Stimulated activated CD4-positive, alpha-beta T cell treated with anti-CD3 and anti-CD28 coated beads, Interleukin-2, amount 100 ng/mL, for 4 hours (primary cell): ENCODE measurements at places on chromosomes 5 and 9.

DNA sequence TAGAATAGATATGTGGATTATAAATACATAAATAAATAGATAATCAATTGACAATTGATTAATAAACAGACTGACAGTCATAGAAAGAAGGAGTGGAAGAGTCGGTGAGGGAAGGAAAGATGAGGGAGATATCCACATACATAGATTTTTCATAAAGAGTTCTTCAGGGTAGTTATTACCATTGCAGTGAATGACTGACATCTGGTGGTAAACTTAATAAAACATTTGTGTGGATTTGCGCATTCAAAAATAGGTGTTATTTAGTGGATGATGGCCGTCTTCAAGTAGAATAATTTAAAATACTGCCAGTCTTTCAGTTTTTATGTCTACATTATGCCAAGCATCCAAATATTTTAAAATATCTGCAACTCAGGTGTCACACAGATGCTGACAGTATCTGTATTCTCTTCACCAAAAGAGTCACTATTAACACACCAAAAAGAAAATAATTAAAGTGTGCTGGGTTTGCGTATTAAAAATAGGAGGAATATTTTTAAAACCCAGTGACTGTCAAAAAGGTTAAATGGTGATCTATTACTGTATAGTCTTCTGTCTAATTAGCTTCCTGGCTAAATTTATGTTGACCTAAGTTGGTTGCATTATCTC lies 78.8 kb downstream of the GIN1 start:
- no peak for DNase-seq

- DNase-seq: no peak
These were observed 84.6 kb downstream of the SLC44A1 start for GRCh38 chr9:105328872-105329718.

- no peak for DNase-seq
These were observed 1.8 kb downstream of the SQSTM1 start for GRCh38 chr5:179822444-179822990.

DNA sequence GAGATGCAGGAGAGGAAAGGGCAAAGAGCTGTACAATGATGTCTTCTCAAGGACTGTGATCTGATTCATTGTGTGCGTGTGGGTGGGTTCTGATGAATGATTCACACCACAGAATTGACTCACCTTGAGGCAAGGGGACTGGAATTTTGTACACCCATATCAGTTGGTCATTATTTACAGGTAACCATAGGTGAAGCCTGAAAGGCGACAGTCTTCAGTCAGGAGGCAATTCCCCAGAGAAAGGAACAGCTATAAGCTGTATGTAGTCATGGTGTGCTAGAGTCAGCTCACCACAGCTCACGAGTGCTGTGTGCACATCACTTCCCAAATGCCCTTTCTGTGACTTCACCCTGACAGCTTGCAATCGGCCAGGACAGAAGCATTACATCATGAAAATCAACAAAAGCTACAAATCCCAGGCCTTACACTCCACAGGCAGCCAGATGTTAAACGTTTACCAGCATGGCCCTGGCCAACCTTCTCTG lies 87.6 kb upstream of the RPS23 start:
- DNase-seq: peak; percentile 33

- DNase-seq: no peak
These were observed 15.2 kb downstream of the RAPGEF1 start for GRCh38 chr9:131724683-131725082.

DNA sequence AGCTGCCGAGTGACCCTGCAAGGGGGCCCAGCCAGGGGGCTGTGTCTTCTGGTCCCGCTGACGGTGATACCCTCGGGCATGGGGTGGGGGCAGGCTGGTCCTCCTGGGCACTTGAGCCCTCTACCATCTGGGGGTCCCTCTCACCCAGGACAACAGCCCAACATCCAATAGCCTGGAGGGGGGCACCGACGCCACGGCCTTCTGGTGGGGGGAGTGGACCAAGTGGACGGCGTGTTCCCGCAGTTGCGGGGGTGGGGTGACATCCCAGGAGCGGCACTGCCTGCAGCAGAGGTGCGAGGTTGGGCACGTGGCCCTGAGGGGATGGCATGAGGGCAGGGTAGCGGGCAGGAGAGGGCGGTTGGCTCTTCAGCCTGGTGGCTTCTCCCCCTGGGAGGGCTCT lies 2.8 kb downstream of the ADAMTSL2 start:
- DNase-seq: no peak

DNA sequence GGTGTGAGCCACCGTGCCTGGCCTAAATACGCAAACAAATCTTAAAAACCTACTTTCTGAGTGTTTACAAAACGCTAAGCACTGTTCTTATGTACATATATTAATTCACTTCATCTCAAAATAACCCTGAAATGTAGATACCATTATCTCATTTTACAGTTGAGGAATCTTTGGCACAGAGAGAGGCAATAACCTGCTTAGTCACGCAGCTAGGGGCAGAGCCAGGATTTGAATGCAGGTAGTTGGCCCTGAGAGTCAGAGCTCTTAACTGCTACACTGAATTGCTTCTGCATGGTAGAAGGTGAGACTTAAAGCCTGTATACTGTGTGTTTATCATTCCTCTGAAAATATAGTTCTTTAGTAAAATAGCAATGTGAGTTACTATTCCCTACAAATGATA lies 21.9 kb downstream of the ARHGEF37 start:
- DNase-seq: no peak

GRCh38 chr9:133051966-133052539 lies 9.7 kb upstream of the CEL start:
- no peak for DNase-seq

DNA sequence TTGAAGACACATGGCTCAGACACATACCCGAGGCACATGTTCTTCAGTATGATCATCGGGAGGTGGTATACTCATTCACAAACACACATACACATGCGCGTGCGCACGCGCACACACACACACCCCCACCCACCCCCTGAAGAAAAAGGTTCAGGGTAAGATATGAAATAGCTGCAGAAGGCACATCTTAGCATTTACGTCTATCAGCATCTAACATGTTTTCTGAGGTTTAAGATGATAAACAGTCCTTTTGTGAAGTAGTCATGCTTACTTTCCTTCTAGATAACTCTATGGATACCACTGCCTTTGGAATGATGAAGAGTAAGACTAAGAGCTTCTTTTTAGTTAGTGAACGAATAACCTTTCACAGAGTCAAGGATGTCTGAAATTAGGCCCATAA lies 105.1 kb upstream of the GNA14 start:
- DNase-seq: no peak

DNA sequence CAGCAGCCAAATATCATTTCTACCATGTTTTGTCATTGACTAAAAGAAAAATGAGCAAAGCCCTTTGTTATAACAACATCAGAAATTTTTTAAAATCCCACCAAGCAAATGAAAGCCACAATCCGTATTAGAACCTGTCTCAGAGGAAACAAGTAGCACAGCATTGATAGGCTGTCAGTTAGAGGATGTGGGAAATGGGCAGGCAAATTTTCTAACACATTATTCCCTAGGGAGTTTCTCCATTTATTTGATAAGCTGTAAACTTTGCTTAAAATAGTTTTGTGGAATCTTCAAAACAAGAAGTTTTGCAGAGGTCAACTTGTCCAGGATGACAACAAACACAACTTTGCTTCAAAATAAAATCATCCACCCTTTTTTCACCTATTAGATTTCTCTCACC lies 53.6 kb upstream of the APC start:
- no peak for DNase-seq

- DNase-seq: no peak
These were observed 132.1 kb downstream of the PALM2AKAP2 start for GRCh38 chr9:109912082-109912582.

GRCh38 chr5:124956471-124957029 lies 210.1 kb upstream of the ZNF608 start:
- no peak for DNase-seq

GRCh38 chr5:67771221-67771620 lies 444.3 kb upstream of the PIK3R1 start:
- DNase-seq: no peak

DNA sequence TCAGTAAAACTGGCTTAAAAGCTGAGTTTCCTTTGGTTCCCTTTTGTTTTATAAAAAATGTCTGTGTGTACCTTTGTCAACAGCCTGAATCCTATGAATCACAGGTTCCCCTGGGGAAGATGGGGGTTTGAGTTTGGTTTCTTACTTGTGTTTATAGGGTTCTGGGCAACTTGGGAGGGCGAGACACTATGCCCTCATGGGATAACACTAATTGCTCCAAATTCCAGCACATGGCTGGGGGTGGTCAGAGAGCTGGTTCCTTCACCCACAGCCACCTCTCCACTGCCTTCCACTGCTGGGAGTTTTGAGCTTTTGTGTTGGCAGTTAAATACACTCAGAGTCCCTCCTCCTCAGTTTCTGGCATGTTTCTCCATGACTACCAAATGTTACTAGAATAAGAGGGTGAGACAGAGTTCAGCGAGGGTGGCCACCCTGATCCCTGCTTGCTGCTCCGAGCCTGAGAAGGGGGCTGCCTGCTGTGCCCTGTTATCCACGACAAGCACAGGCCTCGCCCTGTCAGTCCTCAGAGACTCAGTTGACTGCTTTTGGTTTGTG lies 83.0 kb upstream of the EPB41L4B start:
- no peak for DNase-seq

DNA sequence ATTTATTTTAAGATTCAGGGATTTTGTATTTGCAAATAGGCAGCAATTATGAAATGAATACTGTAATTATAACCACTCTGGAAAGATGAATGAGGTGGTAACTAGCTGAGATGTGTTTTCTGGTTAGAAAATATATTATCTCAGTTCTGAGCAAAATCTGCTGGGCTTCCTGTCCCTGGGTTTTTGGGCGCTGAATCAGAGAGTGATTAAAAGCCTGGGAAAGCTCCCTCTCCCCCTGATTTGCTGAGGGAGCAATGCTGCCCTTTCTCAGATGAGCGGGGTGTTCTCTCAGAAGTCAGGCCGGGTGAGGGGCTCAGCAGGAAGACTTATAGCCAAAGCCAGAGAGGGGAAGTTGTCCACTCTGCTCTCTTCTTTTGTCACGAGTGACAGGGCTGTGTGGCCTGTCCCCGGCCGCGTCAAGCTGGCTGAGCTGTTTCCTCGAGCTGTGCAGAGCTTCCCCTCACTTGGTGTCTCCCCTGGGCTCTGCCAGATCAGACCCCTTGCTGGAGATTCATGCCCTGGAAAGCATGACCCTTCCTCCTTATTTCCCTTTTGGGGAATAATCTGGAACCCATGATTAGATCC lies 39.8 kb upstream of the PITX1 start:
- DNase-seq: no peak

- DNase-seq: no peak
These were observed 38.2 kb downstream of the MPDZ start for GRCh38 chr9:13241283-13241682.

GRCh38 chr5:135487839-135488514 lies 35.8 kb upstream of the TIFAB start:
- DNase-seq: no peak

DNA sequence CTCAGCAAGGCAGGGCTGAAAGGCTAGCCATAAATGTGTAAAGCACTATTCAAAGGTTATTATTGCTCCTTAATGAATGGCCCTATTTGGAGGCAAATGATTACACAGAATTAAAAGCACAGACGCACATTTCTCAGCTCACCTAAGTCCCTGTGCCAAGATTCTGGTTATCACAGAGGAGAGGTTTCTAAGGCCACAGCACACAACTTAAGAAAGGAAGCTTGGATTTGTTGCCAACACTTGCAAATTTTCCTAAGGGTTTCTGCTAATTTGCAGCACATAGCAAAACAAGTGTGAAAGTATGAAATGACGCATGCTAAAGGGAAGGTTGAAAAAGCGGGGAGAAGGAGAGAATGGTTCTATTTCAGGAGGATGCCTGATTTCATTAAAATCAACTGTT lies 834.1 kb upstream of the C9orf72 start:
- DNase-seq: no peak

- DNase-seq: no peak
These were observed 141.9 kb downstream of the ACTBL2 start for GRCh38 chr5:57340681-57341080.

DNA sequence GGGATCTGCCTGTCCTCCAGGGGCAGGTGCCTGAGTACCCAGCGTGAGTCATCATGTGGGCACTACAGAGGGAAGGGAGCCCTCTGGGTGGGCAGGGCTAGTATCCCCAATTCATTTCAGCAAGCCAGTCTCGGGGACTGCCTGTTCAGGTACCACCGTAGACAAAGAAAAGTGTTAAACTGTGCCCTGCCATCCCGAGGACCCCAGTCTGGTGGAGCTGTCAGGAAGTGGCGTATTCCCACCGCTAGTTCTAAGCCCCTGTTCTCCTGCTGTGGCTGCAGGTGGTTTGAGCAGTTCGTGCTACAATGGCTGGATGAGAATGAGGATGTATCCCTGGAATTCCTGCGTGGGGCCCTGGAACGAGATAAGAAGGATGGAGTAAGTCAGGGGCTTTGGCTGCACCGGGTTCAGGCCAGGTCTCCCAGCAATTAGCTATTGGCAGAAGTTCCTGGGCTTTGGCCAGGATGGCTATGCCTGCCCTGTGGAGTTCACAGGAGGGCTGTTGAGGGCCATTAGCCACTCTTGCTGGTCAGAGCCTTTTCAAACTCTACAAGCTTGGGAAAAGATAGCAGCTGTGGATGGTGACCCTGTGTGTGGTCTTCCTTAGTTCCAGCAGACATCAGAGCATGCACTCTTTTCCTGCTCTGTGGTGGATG lies 93.2 kb upstream of the RUSC2 start:
- DNase-seq: no peak
